ENCODE measurements at places on chromosomes 5 and 9.

GRCh38 chr5:73796164-73797131 is 170.5 kb downstream of the ARHGEF28 start:
- no peak for DNase-seq

DNA sequence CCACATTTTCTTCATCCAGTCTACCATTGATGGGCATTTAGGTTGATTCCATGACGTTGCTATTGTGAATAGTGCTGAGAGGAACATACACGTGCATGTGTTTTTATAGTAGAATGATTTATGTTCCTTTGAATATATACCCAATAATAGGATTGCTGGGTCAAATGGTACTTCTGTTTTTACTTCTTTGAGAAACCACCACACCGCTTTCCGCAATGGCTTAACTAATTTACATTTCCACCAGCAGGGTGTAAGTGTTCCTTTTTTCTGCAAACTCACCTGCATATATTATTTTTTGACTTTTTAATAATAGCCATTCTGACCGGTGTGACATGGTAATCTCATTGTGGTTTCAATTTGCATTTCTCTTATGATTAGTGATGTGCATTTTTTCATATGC is 82.2 kb upstream of the RFX3 start:
- DNase-seq = no peak

- DNase-seq = no peak
These were observed 2.1 kb downstream of the NEURL1B start for GRCh38 chr5:172642926-172643871.

DNA sequence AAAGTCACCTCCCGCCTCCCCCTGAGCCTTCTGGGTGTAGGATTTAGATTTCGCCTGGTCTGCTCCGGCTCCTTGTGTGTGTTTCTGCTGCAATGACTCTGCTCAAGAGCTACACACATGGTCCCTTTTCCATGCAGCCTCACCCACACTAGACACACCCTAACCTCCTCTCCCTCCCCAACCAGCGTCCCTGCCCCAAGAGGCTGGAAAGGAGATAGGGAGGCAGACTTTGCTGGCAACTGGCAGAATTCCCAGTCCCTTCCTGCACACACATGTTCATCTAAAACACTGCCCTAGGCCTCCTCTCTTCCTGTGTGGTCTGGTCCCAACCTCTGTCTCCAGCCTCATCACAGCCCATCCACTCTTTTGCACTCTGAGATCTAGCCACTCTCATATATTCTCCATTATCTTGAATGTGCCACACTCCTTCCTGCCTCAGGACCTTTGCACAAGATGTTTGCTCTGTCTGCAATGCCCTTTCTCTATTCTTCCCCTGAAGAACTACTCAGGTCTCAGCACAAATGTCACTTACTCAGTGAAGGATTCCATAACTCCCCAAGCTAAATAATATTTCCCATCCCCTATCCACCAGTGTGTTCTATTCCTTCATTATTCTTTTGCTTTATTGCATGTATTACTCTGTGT is 253.8 kb downstream of the CDK5RAP2 start:
- DNase-seq = no peak

Data from activated CD4-positive, alpha-beta T cell treated with anti-CD3 and anti-CD28 coated beads, Interleukin-2, amount 50 U/mL, for 4 hours (primary cell).